T-helper 2 cell (primary cell): ENCODE measurements at places on chromosomes 6 and 20.

GRCh38 chr6:128024046-128024445 is 123.2 kb upstream of the THEMIS start:
- DNase-seq: no peak

- no peak for DNase-seq
Measured at GRCh38 chr6:130708338-130708737, 118.9 kb upstream of the SMLR1 start.

DNA sequence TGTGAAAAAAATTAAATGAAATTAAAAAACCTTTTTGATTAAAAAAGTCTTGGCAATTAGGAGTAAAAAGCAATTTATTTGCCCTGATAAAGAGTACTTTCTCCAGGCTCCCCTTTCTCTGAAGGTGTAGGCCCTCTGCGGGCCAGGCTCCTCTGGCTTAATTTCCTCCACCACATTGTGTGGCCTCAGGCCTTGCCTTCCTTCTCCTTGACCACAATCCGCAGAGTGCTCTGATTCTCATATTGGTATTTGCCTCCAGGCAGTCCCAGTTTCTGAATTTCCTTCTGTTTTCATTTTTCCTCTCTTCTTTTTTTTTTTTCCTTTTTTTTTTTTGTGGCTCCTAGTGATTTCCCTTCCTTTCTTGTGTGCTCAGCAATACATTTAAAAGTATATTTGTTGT is 96.4 kb downstream of the AIG1 start:
- no peak for DNase-seq

GRCh38 chr6:35729722-35730121 is 7.1 kb upstream of the ARMC12 start:
- DNase-seq: no peak

DNA sequence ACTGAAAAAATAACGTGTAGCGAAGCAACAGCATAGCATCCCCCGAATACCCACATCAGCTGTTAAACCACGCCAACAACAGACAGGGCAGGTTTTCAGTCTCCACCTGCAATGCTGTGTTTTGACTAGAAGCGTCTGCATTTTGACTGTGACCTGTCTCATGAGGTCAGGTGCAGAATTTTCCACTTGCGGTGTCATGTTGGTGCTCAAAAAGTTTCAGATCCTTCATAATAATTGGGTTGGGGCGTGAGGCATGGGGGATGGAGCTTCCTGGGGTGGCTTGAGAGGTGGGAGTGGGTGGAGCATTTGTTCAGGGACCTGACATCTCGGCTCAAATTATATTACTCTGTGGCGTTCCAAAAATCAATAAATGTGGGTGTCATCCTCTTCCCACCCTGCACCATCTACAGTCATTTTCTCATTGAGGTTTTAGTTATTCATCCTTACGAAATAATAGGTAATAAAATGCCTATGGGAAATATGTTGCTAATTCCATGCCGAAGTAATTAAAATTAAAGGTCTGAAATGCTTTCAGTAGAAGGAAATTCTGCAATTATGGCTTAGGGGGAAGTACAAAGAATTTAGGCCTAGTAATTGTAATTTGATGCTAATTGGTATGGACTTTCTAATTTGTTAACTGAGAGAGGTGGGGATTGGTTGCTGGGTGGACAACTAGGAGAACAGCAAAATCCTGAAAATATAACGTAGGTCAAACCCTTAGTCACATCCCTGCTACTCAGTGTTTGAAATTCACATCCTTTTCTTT is 81.0 kb downstream of the TIAM2 start:
- no peak for DNase-seq

DNA sequence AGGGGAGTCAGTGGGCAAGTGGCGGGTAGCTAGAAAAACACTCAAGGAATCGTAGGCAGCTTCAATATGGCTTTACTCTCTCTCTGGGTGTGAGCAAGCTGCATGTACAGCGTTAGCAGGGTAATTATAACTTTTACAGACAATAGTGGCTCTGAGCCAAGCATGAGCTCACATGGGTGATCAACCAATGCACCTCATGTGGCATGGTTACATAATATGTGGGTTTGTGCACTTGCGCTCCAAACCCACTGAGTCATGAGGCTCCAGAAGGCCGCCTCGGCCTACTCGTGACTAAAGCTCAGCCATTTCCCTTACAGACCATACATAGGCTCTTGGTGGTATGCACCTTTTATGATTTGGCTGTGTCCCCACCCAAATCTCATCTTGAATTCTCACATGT is 78.4 kb upstream of the FBXL4 start:
- peak; percentile 20 for DNase-seq

DNA sequence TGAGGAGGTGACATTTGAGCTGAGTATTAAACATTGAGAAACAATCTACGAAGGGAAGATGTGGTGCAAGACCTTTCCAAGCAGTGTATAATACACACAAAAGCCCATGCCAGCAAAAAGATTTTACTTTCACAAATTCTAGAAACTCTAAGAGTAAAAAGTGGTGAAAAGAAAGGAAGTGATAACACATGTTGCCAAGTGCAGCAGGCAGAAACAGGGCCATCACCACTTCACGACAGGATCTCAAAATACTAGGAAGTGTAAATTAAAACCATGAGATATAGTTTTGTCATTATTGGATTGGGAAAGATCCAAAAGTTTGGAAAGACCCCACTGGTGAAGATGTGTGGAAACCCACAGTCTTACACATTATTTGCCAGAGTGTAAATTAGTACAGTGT is 1.7 kb upstream of the ENTPD6 start:
- DNase-seq: no peak

DNA sequence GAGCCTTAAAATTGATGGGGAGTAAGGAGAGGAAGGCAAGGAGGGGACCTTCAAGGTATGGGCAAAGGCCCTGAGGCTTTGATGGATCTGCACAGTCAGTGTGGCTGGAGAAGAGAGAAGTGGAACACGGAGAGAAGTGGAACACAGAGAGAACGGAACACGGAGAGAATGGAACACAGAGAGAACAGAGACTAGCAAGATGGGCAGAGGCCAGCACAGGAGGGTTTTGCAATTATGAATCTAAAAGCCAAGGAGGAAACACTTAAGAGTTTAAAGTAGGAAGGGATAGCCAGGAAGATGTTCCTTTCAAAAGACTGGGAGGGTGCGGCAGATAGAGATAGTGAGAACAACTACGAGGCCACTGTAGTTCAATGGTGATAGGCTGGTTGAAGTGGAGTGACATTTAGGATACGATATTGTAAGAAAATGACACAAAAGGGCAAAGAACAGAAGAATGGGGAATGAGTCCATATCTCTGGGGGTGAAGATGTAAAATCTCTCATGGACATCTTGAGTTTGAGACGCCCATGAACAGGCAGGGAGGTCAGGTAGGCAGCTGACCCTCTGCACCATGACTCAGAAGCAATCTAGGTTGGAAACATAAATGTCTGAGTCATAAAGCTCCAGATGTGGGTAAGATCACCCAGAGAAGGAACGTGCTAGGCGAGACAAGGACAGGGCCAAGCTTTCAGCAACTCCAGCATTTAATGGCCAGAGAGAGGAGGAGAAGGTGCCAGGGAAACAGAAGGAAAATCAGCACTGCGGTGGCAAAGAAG is 25.4 kb downstream of the ZMYND8 start:
- no peak for DNase-seq
